ENCODE measurements at places on chromosomes 4 and X. TPM values are rescaled to one million over a fixed set of nuclear protein-coding genes. Genes with fewer than 3 reads are reported as not detected.

Gene DOK7
- total RNA-seq: 0.20 TPM

Gene F9
- total RNA-seq: not detected

Gene CLCN3
- 64.1 TPM for total RNA-seq

Gene NAA11
- not detected for total RNA-seq

Gene PAGE2
- total RNA-seq: not detected

Gene HTN1
- not detected for total RNA-seq

Gene SLITRK2
- not detected for total RNA-seq

Gene REPS2
- total RNA-seq: 0.72 TPM

Gene SMIM43
- 0.76 TPM for total RNA-seq

Gene CORIN
- total RNA-seq: 2.4 TPM

Gene TMPRSS11A
- total RNA-seq: not detected

Gene NWD2
- not detected for total RNA-seq

Gene VCX2
- total RNA-seq: not detected

Gene WAS
- 0.13 TPM for total RNA-seq

Gene RENBP
- 7.6 TPM for total RNA-seq

Gene FABP2
- total RNA-seq: not detected

Gene DRP2
- total RNA-seq: 1.8 TPM

Gene CT45A3
- total RNA-seq: not detected

Gene GRID2
- total RNA-seq: 0.10 TPM

Gene SERPINA7
- total RNA-seq: not detected

Gene TECRL
- total RNA-seq: not detected

Gene GABRA4
- total RNA-seq: not detected

Gene MAGEB2
- total RNA-seq: not detected

Gene NAP1L3
- total RNA-seq: 8.3 TPM

Gene FRMD7
- 0.03 TPM for total RNA-seq

Gene GAB3
- 2.7 TPM for total RNA-seq

Gene SLIT2
- total RNA-seq: 15.1 TPM

Gene ADH7
- total RNA-seq: not detected

Gene FAM236C
- total RNA-seq: not detected

Gene TMEM156
- not detected for total RNA-seq

Gene PAGE5
- not detected for total RNA-seq

Gene CABS1
- total RNA-seq: not detected

Gene NPY2R
- total RNA-seq: 27.4 TPM

Gene TXK
- total RNA-seq: 0.26 TPM

Gene FDCSP
- total RNA-seq: not detected

Gene GATA1
- total RNA-seq: not detected

Gene CD99
- total RNA-seq: 354 TPM

Gene C4orf17
- total RNA-seq: not detected

Gene DUX4
- not detected for total RNA-seq

Gene WDFY3
- total RNA-seq: 123 TPM

Gene MAGEC3
- not detected for total RNA-seq
